Activated naive CD4-positive, alpha-beta T cell treated with anti-CD3 and anti-CD28 coated beads, Interleukin-2, amount 50 U/mL, for 72 hours (primary cell): ENCODE measurements at places on chromosomes 5 and 9. TPM values are rescaled to one million over a fixed set of nuclear protein-coding genes. Genes with fewer than 3 reads are reported as not detected.

Gene GPRIN1
- total RNA-seq, result 5.1 TPM

Gene HAVCR2
- total RNA-seq, result 34.4 TPM

Gene IL5
- total RNA-seq, result not detected

Gene SIT1
- total RNA-seq, result 122 TPM

Gene IPO11
- total RNA-seq, result 46.2 TPM

Gene ENC1
- 0.99 TPM for total RNA-seq

Gene PPIC
- not detected for total RNA-seq

GRCh38 chr5:107241841-107242240, 428.9 kb downstream of the EFNA5 start:
- no peak for DNase-seq

DNA sequence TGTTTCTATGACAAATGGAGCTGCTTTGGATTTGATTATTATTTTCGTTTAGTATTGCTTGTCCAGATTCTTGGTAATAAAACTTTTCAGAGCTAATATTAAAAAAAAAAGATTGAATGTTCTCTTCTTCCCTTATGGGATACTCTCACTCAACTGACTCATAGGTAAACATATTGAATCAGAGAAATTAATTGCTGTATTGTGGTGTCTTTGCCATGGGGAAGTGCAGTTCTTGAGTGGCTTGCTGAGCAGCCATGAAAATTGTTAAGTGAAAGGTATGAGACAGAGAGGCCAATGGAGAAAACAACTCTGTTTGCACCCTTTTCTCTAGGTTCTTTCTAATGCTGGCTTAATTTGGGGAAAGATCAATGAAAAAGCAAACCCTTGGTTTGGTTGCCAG, 149.9 kb upstream of the HMHB1 start:
- DNase-seq, result no peak

GRCh38 chr5:59130431-59130830, 547.6 kb downstream of the RAB3C start:
- DNase-seq, result no peak

DNA sequence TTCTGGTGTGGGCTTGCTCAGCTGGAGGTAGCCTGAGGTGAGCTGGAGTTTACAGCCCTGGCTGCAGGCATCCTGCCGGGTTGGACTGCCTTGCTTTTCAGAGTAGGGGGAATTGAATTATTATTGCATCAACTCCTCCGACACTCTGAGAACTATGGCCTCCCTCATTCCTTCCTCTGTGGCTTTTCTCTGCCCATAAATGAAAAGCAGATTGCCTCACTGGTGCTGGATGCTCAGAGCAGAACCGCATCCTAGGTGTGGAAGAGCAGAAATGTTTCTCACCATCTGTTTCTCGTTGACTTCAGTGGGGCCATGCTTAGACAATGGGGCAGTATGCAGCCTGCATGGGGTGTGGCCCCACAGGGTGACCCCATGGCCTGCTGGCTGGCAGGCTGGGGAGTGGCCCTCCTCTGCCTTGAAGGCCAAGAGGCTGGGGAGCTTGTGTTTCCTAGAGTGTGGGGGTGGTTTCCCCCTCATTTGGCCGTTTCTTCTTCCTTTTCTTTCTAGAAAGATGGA, 27.3 kb upstream of the TGFBI start:
- no peak for DNase-seq

DNA sequence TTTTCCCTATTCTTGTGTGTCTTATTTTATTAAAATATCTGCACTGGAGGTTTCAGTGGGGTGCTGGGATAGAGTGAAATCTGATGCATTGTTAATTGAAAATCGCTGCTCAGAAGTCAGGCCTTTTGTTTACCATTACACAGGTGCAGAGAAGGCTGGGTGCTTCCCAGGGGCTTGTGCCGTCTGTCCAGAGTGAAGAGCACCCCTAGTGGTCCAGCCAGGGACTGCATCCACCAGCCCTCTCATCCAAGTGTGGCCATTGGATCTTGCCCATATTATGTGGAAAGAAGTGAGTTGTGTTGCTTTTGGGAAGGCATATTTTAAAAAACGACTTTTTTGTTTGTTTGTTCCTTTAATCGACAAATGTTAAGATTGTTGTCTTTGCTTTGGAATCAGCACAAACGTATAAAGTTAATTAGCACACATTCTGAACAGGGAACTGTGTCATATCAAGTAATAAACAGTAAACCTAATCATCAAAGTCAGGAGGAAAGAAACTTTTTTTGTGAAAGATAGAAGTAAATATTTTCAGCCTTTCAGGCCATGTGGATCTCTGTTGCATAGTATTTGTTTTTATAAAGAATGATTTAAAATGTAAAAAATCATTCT, 315.6 kb downstream of the MTRR start:
- no peak for DNase-seq

GRCh38 chr9:92308893-92309292, 15.4 kb upstream of the IARS1 start:
- no peak for DNase-seq

GRCh38 chr5:33195431-33196165, 245.2 kb upstream of the TARS1 start:
- no peak for DNase-seq

DNA sequence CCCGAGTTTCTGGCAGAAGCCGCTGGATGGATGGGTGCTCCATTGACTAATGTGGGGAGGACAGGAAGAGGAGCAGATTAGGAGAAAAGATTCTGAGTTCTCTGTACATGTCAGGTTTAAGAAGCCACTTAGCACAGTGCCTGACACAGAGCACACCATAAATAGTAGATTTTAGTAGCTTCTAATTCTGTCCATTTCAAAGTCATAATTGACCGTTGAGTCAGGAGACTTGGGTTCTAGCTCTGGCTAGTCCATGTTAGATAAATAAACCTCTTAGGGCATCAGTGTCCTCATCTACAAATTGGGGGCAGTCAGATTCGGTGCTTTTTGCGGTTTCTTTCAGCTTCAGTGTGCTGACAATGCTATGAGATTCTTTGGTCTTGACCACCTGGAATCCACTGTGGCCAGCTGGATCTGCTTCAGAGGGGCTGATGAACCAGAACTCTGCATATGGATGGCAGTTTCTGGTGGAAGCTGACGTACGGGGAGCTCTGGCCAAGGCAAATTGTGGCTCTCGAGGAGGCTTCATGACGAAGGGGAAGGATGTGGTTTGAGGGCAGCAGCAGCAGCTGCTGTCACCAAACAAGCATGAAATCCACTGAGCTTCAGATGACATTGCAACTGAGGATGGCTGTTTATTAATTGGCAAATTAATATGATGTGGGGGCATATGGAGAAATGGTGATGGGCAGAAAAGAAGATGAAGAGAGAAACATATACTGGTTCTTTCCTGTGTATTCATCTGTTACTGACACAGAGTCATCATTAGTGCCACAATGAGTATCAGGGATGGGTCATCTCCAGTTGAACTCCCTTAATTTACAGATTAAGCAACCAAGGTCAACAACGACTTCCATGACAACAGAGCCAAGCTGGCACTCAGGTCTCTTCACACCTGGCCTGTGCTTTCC, 134.4 kb downstream of the AOPEP start:
- peak; percentile 69 for DNase-seq

- DNase-seq, result no peak
Observed at GRCh38 chr5:53994148-53994547, 316.2 kb downstream of the ARL15 start.

DNA sequence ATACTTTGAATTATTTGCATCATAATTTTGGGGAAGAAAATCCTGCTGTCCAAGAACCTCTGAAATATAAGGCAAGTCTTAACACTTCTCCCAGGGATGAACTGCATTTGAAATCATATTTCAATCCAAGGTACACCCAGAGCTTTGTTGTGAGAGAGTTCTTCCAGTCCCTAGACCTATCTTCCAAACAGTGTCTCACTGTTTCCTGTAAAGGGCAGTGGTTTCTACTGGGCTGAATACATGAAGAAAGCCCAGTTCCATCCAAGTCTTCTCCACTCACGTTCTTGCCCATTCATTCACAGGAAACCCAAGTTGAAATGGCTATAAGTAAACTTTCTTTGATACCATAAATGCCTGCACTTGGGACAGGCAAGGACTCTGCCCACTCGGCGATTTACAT, 108.3 kb upstream of the LHFPL2 start:
- DNase-seq, result no peak

GRCh38 chr5:139733698-139734538, 61.7 kb upstream of the PSD2 start:
- no peak for DNase-seq

- DNase-seq, result no peak
Observed at GRCh38 chr5:19342942-19343341, 645.1 kb downstream of the CDH18 start.

DNA sequence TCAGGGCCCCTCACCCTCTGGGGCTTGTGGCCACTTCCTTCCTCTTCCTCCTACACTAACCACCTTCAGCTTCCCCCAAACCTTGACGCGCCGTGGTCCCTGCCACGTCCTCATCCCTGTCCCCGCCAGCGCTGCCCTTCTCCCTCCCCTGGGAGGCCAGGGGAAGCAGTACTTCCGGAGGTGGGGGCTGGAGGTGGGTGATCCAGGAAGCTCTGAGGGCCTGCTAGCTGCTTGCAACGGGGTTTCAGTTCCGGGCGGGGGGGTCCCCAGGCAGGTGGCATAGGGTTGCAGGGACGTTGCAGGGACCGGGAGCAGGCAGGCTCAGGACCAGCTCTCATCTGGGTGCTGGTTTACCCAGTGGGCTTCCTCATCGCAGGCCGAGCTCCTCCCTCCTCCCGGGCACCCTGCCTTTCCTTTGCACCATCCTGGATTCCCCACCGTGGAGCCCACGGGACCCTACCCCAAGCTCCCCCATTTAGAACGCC, 70.0 kb downstream of the RXRA start:
- peak; percentile 33 for DNase-seq

GRCh38 chr5:133385346-133385745, 227.0 kb downstream of the FSTL4 start:
- no peak for DNase-seq

DNA sequence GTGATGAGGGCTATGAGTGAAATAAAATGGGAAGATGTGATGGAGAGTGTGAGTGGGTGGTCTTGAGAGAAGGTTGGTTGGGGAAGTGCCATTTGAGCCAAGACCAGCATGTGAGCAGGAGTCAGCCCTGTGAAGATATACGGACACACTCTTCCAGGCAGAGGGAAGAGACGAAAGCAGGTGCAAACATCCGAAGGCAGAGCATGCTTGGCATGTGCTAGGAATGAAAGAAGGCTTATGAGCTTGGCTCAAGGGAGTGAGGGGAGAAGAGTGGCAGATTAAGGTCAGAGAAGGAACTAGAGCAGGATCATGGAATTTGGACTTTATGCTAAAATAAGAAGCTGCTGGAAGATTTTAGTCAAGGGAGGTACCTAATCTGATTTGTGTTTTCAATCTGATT, 23.6 kb upstream of the CCDC112 start:
- no peak for DNase-seq

- DNase-seq, result no peak
Observed at GRCh38 chr5:92561411-92561959, 1019.5 kb downstream of the NR2F1-AS1 start.

DNA sequence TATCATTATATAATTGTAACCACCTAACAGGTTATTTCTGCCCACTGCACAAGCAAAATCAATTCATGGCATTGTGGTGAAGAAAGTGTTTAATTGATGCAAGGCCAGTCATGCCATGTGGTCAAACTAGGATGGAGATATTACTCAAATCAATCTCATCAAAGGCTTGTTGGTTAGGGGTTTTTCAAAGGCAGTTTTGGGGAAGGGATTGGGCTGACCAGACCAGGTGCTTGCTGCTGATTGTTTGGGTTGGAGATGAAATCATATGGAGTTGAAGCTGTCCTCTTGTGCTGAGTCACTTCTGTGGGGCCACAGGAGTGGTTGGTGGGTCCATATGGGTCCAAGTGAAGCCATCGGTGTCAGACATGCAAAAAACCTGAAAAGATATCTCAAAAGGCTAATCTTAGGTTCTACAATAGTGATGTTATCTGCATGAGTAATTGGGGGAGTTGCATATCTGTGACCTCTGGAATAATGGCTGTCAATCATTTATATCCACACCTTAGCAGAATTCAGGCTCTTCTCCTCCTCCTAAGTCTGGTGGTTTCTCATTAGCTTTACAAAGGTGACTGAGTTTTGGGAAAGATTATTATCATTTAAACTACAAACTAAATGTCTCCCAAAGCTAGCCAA, 44.9 kb downstream of the HMGCS1 start:
- DNase-seq, result no peak
